ENCODE measurements at places on chromosomes 12 and 14.

GRCh38 chr12:43255522-43256111, 296.4 kb downstream of the ADAMTS20 start:
- no peak for DNase-seq

DNA sequence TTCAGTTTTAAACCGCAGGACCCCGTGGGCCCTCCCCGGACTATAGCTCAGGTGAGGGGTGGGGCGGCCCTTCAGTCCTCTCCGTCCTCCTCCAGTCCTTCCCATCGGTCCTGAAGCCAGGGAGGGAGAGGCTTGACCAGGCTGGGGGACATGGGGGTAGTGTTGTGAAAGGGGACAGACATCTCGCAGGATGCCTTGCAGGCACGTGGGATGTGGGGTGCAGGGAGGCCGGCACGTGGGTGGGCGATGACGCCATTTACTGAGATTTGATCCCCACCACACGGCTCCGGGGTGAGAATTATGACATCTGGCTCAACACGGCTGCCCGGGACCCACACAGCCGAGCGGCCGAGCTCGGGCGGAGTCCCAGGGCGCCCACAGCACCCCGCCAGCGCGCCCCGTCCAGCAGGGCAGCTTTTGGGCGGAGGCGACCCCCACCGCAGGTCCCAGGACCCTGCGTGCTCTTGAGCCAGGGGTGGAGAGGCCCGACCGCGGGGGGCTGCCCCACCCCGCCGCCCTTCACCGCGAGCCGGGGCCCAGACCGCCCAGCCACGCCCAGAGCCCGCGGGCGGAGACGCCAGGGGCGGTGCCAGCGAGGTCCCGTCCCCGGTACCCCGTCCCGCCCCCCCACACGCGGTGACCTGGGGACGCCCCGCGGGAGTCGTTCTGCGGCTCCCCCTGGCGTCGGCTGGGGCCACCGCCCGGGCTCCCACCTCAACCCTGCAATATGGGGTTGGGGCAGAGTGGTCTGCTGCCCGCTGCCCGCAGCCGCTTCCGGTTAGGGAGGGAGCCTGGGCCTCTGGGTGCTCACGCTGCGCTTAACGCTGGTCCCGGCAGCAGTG, 3.3 kb upstream of the EXOC3L4 start:
- peak; percentile 70 for DNase-seq

DNA sequence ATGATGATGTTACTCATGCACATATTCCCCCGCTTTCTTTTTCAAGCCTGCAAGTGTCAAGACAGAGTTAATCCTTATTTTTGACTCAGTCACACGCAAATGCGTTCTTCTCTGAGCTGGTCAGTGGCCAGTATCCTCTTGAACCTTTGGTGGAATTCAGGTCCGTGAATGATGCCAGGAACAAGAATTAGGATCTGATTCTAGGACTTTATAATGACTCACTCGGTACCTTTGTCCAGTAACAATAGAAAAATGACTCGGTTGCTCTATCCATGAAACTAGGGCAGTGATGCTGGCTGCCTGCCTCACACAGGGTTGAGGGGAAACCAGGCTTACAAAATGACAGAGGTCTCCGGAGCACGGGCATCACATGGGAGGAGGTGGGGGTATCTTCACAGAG, 185.8 kb upstream of the NUDT4 start:
- DNase-seq: no peak

DNA sequence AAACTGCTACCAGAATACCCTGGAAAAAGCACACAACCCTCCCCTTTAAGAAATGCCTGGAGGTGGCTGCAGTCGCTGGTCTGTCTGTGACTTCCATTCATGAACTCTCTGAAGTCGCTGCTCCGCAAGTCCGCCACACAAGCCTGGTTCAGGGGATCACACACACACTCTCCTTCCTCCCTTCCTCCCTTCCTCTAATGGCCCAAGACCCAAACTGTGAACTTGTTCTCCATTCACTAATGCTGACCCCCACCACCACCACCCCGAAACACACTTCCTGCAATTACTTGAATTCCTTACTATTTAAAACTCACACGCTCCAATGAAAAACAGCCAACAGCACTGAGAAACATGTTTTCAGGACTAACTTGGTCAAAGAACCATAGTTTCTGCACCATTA, 1.0 kb upstream of the LMO3 start:
- no peak for DNase-seq

GRCh38 chr12:5510251-5510805, 78.4 kb downstream of the NTF3 start:
- no peak for DNase-seq

DNA sequence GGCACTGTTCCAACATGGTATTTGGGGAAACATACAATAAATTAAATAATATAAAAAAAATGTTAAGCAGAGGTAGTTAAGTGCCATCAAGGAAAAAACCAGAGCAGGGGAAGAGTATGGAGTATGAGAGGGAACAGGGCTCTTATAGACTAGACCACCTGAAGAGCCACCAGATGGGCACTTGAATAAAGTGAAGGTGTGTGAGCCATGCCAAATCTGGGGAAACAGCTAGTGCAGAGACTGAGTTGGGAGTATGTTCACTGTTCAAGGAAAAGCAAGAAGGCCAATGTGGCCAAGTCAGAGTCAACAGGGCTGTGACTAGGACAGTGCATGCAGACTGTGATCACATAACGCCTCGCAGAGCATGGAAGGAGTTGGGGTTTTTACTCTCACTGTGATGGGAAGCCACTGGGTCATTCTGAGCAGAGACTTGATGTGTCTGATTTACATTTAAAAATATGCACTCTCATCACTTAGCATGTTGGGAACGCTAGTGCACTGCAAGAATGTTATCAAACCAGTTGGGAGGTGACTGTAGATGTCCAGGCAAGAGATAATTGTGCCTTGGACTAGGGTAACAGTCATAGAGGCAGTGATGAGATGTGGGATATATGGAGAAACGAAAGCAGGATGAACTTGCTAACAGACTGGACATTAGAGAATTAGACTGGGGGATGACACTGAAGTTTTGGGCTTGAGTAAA, 25.6 kb downstream of the NDUFA12 start:
- no peak for DNase-seq

- DNase-seq: no peak
These were observed 65.4 kb downstream of the PLEKHA5 start for GRCh38 chr12:19194963-19195362.

GRCh38 chr14:68649476-68650189, 143.2 kb downstream of the ZFP36L1 start:
- no peak for DNase-seq

DNA sequence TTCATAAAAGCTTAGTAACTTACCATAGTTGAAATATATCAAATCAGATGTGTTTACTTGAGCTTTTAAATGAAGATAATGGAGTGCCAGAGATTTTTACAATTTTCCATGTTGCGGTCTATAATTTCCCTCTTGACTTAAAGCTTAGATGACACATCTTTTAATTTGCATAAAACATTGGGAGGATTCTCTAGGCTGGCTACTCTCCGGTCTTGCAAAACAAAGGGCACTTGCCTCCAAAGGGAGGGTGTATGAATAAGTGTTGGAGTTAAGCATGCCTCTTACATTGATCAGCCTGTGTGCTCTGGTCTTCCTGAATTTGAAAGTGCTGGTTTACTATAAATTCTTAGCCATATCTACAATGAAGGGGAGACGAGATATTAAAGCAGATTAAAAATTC, 336.4 kb upstream of the NAV3 start:
- no peak for DNase-seq

DNA sequence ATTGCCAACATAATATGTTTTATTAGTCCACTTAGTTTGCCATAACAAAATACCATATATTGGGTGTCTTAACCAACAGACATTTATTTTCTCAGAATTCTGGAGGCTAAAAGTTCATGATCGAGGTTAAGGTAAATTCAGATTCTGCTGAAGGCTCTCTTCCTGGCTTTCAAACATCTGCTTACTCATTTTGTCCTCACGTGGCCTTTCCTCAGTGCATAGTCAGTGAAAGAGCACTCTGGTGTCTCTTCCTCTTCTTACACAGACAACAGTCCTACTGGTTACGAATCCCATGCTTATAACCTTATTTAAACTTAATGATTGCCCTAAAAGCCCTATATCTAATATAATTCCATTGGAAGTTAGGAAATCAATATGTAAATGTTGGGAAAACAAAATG, 479.7 kb downstream of the FSCB start:
- no peak for DNase-seq

- DNase-seq: no peak
These were observed 12.1 kb upstream of the KRT77 start for GRCh38 chr12:52715416-52715815.

DNA sequence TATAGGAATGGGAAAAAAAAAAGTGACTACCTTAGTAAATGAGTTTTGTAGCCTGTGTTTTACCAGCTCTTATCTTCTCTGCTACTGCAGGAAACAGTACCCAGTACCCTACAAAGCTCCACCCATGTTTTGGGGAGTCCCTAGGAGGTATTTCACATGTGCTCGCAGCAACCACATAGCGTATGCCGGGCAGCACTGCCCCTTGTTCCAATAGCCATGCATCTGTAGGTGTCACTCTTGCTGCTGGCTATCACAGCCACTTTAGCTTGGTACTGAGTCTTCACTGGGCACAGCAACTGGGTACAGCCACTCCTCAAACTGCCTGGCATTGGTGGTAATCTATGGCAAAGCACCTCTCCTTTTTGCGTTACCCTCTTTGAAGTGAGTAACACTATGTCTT, 2.0 kb upstream of the MDM1 start:
- no peak for DNase-seq

DNA sequence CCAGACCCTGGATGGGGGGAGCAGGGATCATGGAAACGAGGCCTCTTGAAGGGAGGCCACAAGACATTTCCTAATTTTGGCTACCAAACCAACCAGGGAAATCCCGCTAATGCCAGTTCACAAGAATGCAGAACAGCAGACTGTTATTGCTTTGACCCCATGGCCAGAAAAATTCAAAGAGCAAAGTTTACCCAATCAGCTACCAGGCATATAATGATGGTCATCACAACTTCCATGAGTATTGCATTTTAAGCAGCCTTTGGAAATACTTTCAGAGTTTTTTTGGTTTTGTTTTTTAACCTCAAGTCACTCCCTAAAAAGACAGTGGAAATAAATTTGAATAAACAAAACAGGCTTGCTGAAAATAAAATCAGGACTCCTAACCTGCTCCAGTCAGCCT, at the start of gene IL25:
Gene IL25, plus strand, starts transcription at position 301 of the 400 bp plus-strand sequence.
- DNase-seq: no peak

DNA sequence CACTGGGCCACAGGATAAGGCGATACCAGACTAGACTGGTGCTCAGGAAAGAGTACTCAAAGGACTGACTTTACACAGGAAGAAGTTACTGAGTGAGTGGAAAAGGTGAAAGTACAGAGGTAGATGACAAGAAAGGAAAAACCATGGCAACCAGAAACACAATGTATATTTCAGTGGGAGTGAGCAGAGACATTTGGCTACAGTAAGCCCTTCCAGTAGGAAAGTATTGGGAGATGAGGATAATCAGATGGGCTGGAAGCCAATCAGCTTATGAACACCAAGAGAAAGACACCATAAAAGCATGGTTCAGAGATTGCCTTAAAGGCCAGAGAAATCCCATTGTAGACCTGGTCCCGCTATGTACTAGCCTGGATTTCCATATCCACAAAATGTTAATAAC, 51.6 kb downstream of the TMTC1 start:
- no peak for DNase-seq
